ENCODE measurements at places on chromosomes 11 and 22.

DNA sequence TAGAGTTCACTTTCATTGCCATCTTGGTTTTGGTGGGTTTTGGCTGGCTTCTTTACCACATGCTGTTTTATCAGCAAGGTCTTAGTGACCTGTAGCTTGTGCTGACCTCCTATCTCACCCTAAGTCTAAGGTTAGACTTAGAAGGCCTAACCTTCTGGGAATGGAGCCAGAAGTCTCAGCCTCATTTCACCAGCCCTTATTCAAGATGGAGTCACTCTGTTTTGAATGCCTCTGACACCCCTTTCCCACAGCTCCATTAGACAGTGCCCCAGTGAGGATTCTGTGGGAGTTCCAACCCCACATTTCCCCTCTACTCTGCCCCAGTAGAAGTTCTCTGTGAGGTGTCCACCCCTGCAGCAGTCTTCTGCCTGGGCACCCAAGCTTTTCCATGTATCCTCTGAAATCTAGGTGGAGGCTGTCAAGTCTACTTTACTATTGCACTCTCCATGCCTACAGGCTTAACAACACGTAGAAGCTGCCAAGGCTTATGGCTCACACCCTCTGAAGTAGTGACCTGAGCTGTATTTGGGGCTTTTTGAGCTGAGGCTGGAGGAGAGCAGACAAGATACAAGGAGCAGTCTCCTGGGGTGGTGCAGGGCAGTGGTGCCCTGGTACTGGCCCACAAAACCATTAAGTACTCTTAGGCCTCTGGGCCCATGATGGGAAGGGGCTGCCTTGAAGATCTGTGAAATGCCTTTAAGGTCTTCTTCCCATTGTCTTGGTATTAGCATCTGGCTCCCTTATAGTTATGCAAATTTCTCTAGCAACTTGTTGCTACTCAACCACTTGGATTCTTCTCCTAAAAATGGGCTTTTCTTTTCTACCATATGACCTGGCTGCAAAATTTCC lies 65.9 kb upstream of the SC5D start:
- no peak for DNase-seq

DNA sequence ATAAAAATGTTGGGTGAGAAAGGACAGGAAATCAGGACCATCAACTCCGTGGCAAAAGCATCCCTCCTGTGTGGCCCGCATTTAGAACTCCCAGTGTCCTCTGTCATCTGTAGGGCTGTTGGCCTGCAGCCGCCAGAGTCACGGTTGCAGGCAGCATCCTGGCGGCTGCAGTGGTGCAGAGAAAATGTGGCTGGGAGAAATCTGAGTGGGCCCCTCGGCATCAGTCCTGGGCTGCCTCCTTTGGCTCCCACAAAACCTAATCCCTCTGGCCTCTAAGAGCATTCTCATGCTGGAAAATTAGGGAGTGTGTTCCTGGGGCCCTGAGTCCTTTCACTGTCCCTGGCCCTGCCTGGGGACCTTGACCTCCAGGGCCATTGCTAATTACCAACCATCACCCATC lies 121.9 kb downstream of the WT1 start:
- DNase-seq: no peak

DNA sequence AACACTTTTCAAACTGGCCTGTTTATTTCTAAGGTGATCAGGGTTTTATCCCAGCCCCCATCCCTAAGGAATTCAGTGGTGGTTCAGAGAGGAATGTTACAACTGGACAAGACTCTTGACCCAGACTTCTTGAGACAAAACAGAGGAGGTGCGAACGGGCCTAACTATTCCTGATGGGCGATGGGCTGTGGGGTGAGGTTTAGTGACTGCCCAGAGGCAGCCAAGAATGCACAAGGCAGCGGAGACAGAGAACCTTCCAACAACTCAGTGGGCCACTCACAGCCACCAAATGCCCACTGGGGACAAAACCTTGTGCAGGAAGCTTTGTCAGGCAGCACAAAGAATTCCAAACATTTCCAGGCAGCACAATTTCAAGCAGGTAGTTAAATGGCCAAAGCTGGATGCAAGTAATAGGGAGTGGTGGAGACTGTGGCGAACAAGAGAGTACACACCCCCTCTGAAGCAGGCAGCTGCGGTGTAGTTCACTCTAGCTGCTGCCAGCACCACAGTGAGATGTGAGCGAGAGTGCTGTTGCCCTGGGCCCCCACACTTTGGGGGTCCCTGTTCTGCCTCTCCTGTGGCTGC lies 29.2 kb downstream of the SCUBE1 start:
- no peak for DNase-seq

DNA sequence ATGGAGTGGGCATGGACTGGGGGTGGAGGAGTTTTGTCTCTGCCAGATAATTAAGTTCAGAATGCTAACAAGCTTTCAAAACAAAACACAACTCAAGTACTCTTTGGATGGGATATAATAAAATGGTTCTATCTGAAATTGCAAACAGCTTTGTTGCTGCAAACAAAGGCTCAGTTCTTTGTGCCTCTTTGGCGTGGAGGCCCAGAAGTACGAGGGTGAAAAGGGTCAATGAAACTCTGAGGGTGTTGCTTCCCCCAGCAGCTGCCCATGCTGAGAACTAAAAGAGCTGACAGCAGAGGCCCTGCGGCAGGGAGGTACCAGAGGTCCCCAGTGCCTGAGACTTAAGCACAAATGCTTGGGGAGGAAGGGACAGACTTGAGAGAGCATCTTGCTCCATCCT lies 26.5 kb upstream of the IGSF22 start:
- no peak for DNase-seq

DNA sequence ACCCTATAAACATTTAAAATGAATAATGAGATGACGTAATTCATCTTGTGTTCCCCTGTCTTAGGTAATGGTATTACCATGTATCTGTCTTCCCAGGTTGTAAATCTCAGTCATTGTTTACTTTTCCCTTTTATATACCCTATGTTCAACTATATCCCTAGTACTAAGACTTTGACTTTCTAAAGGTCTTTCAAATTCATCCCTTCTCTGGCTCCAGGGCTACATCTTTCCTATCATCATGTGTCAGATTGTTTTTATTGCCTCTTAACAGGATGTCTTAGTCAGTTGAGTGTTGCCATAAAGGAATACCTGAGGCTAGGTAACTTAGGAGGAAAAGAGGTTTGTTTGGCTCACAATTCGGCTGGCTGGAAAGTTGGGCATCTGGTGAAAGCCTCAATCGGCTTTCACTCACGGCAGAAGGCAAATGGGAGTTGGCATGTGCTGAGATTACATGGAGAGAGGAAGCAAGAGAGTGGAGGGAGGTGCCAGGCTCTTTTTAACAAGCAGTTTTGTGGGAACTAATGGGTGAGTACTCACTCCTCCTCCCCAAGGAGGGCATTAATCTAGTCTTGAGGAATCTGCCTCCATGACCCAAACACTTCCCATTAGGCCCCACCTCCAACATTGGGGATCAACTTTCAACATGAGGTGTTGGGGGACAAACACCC lies 11.6 kb upstream of the DLAT start:
- no peak for DNase-seq

DNA sequence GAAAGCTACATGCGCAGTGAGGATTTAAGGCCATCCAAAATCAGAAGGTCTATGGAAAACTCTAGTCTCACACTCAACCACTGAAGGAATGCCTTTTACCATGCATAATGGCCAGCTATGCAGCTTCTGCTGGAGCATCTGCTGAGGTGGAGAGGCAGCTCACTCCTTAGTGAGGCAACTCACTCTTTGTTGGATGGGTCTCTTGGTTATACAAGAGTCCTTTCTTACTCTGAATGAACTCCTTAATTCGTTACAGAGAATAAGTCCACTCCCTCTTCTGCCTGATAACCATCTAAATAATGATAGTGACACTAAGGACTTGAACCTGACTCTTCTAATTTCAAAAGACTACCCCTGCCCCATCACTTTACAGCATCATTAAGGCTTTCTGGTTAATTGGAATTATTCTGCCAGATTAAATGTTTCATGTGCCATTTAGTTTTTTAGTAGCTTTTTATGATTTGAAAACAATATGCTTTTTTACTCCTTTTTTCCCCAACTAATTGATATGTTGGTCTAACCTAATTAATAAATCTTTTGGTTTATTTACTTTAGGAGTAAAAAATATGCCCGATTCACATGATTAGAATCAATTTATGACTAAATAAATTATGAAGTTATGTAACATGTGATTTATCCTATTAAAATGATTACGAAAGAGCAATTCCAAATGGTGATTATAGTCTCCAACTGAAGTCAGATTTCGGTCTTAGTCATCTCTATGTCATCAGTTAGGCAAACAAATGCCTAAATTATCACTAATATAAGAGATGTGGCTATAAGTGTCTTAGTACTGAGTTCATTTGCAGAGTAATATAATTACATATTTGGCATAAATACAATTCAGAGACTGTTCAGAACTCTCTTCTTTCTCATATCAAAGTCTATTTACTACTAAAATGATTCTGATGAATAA lies 286.7 kb upstream of the CCDC90B start:
- DNase-seq: no peak

GRCh38 chr11:112160091-112160848 lies 3.6 kb downstream of the IL18 start:
- no peak for DNase-seq

DNA sequence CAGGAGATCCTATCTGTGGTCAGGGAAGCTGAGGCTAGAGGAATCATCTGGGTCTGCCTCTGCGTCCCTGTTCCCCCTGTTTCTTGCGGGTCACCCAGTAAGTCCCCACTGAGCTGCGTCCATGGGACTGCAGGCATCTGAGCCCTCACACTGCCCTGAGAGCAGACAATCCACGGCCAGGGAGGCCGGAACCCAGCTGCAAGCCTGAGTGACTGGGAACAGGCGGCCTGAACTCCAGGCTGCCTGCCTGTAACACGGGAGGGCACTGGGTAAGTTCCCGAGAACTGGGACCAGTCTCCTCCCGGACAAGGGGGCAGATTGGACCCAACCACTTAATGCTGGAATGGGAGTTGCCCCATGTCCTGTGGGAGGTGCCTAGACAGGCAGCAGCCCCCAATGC lies 727.4 kb downstream of the BRD1 start:
- no peak for DNase-seq

- no peak for DNase-seq
These were observed 8.1 kb upstream of the ANKRD13D start for GRCh38 chr11:67280788-67281551.

- DNase-seq: no peak
These were observed 18.2 kb downstream of the MCAM start for GRCh38 chr11:119298726-119299125.

- no peak for DNase-seq
These were observed 34.0 kb upstream of the SLC22A25 start for GRCh38 chr11:63277345-63277943.

DNA sequence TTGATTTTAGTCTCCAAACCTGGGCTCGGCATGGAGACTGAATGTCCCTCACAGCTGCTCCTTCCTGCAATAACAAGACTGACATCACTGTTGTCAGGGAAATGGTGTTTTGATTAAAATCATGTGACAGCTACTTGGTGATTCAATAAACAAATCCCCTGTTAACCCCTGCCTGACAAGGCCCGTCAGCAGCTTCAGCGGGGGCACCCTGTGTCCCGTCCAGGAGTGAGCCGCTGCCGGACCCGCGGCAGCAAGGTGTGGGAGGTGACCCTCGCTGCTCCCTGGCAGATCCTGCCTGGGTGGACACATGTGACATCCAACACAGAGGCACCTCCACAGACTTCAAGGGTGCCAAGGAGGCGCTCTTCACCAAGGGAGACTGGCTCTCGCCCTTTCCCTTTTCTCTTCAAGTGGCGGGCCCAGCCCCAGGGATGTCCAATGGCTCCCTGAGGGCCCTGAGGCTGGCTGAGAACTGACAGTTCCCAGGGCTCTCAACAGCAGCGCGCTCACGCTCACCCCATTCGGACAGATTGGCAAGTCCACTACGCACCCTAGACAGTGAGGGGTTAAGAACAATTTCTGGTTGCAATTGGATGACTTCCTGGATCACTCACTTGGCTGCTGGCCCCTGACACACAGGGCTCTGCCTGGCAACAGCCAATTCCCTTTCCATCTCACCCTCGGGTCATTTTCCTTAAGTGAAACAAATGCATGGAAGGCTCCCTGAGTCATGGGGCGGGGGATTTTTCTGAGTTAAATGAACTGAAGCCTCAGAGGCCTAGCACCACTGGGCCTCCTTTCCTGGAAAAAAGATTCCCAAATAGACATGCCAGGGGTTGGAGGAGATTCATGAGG lies 30.7 kb downstream of the PPP2R1B start:
- no peak for DNase-seq

Data from NCI-H1930 (cell line).